ENCODE measurements at places on chromosomes 2 and 18. TPM values are rescaled to one million over a fixed set of nuclear protein-coding genes. Genes with fewer than 3 reads are reported as not detected.

PLEK gene
- 4.1 TPM for total RNA-seq

TMEM247 gene
- total RNA-seq, result not detected

CLK1 gene
- 54.9 TPM for total RNA-seq

RGPD4 gene
- 0.10 TPM for total RNA-seq

- DNase-seq, result peak; percentile 78
Measured at GRCh38 chr2:233711312-233712008, 1.2 kb upstream of the UGT1A5 start.

GRCh38 chr2:134197445-134197844 lies 56.4 kb upstream of the MGAT5 start:
- no peak for DNase-seq

- no peak for DNase-seq
Measured at GRCh38 chr2:24107-24506, 22.2 kb downstream of the FAM110C start.

- DNase-seq, result no peak
Measured at GRCh38 chr18:75474332-75474731, 46.8 kb upstream of the SMIM21 start.

- DNase-seq, result no peak
Measured at GRCh38 chr18:26103579-26103978, 13.2 kb upstream of the SS18 start.

- no peak for DNase-seq
Measured at GRCh38 chr2:61948661-61949457, 43.4 kb downstream of the COMMD1 start.

Measured in left ventricle myocardium superior (tissue), 1 donor.